ENCODE measurements at places on chromosomes 3 and 15.

DNA sequence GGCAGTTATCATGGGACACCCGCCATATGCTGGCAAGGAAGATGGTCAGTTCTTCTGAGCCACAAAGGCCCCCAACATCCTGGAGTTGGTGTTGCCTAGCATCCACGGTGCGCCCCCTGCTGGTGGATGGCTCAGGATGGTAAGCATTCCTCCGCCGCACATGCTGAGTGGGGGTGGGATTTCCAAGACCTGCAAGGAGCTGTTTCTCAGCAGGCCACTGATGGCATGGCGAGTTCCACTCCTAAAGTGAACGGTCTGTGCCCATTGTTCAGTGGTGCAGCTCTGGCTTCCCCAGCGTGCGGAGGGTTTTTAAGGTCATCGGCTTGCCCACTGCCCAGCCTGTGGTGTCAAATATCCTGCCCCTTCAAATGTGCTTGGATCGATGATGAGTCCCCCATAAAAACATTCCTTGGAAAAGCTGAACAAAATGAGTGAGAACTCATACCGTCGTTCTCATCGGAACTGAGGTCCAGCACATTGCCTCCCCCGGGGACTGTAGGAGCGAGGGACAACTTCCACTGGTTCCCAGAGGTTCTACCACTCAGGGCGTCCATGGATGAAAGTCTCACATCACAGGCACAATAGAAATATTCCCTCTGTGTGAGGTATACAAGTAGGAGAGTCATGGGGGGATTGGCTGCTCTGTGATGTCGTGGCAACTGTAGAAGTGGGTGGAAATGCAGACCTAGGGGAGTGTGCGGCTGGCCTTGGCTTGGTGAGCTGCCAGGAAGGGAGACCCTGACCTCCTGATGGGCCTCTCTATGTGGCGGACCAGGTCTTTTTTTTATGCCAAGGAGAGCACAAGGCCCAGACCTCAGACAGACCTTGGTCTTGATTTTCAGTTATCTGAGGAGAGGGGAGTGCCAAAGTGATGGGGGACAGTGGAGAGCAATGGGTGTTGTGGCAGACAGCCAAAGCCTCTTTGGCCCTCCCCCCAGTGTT, 102.0 kb downstream of the SNRPN start:
- no peak for DNase-seq

DNA sequence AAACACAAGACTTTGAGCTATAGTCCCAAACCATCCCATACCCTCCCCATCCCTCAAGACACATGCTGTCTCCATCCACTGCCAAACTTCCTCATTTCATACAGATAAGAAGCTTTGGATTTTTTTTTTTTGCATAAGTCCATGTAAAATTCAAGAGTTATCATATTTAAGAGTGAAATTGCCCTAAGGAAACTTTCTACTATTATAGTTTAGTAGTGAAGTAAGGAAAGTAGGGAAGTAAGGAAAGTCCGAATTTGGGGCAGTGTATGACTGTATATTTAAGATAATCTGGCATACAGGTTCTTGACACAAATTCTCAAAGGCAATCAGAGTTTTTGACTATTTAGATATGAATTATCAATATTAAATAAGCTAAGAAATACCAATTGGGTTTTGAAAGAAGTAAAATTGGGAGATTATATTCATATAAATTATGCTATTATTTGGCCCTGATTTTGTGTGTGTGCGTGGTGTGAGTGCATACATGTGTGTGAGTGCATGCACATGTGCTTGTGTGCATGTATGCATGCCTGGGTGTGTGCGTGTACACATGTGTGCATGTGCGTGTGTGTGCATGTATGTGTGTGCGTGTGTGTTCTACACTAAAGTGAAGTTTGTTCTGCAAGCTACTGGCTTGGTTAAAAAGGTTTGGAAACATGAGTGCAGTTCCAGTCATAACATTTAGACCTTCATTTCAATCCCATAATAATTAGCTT, 83.6 kb upstream of the MBNL1 start:
- no peak for DNase-seq

DNA sequence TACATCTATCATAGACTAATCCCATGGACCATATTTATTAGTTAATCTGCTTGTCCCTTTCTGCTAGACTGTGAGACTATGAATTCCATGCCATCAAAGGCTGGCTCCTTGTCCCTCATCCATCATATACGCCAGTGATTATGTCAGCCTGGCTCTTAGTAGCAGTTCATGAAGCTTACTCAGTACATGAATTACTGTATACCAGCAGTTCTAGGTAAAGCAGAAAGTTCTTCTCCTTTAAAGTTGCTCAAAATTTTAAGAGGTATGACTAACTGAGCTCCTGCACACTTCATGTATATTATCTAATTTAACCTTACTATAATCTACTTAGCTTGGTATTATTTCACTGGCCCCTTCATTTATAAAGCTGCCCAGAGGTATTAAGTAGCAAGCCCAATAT, 190.9 kb upstream of the TBL1XR1 start:
- DNase-seq, result no peak

DNA sequence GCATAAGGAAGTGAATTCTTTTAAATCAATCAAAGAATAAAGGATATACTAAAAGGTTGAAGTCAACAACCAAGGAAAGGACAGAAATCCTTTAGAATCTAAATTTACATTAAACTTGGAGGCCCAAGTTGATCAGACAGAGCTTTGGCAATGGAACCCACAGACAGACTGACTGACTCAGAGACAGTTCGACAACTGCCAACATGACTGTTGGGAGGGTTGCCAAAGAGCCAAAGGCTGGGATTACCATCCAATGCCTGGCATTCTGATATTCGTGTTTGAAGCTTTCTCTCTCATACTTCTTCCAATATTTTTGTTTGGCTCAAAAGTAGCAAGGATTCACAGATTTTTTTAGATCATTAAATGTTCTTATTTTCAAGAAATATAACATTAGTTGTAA, 406.1 kb downstream of the PLCL2 start:
- no peak for DNase-seq

- DNase-seq, result no peak
These were observed 4.2 kb downstream of the NCBP2 start for GRCh38 chr3:196938124-196938523.

DNA sequence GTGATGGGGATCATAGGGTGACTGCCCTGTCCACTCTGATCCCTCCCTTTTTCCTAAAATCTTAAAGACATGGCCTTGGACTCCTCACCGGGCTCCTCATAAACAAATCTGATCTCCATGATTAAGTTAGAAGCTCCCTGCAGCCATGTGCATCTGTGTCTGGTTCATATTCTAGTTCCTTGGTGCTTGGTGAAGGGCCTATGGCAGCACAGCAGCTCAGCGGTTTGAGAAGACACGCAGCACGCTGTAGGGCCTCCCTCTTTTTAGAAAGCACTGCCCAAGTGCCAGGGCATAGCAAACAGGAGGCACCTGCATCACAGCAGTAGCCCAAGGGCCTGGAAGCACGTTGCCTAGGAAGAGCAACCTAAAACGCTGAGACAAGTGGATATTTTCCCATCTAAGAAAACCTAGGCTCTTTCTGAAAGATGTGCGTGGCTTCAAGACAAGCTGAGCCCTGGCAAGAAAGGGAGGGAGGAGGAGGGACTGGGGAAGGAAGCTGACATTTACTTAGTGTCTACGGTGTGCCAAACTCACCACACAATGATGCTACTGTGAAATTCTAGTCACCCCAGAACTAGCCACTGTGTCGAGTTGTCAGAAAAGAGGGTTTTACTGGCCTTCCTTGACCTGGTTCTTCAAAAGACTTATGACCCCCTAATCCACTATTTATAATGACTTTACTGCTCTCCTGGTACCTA, 14.9 kb upstream of the ULK3 start:
- no peak for DNase-seq

GRCh38 chr3:194267744-194268653, 83.1 kb downstream of the CPN2 start:
- DNase-seq, result peak; percentile 88

DNA sequence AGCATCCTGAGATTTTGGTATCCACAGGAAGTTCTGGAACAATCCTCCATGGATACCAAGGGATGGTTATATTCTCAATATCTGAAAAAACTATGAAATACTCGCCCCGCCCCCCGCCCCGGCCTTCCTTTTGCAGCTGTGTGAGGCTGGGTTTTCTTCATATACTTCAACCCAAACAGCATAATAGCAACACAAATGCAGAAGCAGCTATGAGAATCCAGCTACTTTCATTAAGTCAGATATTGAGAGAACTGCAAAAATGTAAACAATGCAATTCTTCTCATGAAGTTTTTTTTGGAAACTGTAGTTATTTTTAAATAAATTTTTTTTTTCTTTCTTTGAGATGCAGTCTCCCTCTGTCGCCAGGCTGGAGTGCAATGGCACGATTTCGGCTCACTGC, 10.9 kb upstream of the IDH2 start:
- DNase-seq, result no peak

- no peak for DNase-seq
These were observed 3.0 kb downstream of the CCR2 start for GRCh38 chr3:46356909-46357308.

DNA sequence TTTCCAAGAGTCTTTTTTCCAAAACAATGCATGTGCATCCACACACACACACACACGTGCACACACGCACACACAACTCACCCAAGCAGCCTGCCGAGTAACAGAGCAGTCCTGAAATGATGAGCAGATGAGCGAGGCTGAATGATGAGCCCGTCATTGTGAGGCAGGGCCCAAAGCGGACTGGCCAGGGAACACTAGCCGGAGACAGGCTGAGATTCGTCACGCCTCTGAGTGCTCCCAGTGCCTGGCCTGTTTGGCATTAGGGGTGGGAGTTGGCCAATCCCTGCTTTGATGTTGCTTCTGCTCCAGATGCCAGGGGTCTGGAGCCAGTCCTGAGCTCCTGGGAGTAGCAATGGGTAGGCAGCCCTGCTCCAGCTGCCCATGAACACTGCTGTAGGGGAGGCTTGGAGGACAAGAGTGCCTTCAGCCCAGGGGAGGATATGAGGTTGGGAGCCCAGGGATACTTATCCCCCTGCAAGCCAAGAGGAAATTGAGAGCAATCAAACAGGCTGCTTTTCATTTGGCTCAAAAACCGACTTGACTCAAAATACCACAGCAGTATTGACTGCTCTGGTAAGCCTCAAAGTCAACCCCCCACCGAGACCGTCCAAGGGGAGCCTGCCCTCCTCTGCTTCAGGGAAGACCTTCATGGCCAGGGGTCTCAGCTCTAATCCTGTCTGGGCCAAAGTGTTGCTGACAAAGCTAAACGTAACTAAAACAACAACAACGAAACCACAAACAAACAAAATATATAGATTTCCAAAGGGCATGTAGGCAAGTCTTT, 22.9 kb downstream of the COLQ start:
- no peak for DNase-seq

DNA sequence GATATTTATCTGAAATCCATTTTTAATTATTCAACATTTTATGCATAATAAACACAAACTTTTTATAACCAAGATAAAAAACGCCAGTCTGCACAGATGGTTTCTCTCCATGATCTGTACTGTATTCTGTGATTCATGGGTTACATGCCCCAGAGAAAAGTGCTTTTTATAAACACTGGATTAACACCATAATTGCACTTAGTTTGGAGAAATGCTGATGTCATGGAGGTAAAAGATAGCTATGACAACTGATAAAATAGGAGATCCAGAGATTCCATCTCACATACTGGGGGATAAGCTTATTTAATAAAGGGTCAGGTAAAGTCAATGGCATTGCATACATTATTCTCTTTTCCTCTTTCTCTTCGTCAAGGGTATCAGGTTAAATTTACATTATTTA, 1460.4 kb upstream of the ALCAM start:
- DNase-seq, result no peak

DNA sequence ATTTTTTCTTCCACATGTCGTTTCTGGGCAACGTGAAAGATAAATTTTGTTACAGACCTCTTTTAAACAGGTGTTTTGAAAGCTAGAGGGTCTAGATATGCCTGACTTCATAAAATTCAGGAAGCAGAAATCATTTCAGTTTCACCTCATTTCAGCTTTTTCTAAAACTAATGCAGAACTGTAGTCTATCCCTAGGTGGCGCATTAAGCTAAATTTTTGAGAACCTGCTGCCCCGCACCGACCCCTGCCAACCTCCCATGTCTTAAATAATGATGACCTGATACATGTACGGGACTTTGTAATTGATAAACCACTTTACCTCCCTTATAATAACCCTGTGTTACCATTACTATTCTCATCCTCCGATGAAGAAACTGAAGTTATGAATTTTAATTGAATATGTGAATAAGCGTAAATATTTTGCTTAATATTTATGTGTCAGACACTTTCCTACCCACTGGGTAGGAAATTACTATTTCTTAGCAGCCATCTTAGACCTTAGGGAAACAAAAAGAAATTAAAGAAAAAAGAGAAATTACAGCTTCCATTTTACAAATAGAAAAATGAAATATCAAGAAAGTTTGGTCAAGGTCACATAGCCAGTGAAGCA, 78.7 kb upstream of the GCNT3 start:
- peak; percentile 25 for DNase-seq

GRCh38 chr3:8845641-8846040, 76.2 kb upstream of the OXTR start:
- no peak for DNase-seq

- no peak for DNase-seq
These were observed 194.7 kb downstream of the WNT5A start for GRCh38 chr3:55292360-55292759.

GRCh38 chr3:23099677-23100076, 103.5 kb upstream of the UBE2E2 start:
- no peak for DNase-seq

DNA sequence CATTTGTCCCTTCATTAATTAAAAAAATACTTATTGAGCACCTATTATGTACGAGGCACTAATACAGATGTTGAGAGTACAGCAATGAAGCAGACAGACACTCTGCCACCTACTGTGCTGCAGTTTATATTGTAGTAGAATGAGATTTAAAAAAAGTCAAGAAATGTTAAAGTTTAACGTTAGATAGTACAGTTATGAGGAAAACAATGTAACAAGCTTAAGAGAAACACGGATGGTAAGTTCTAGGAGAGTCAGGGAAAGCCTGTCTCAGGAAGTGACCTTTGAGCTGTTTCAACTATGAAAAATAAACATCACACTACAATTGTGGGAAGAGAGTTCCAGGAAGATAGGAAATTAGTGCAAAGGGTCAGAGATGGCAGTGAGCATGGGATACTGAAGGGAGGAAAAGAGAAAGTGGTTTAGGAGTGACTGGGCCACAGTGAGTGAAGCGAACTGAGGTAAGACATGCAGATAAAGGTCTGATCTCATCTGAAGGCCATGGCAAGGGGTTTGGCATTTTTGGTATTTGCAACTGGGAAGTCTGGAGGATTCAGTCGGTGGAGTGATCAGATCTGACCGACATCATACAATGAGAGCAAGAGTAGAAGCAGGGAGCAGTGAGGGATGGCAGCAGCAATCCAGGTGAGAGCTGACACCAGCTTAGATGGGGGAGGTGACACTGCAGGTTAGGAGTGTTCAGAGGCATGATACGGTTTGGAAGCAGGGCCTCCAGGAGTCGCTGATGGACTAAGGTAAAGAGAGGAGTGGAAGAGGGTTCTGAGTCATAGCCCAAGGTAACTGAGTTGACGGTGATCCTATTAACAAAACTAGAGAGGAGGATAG, 28.5 kb downstream of the PLSCR4 start:
- DNase-seq, result no peak

GRCh38 chr3:139588450-139588849, 48.9 kb upstream of the RBP1 start:
- DNase-seq, result peak; percentile 34

All from left cardiac atrium (tissue), 4 donors.